Naive thymus-derived CD4-positive, alpha-beta T cell (primary cell): ENCODE measurements at places on chromosomes 6 and 20.

DNA sequence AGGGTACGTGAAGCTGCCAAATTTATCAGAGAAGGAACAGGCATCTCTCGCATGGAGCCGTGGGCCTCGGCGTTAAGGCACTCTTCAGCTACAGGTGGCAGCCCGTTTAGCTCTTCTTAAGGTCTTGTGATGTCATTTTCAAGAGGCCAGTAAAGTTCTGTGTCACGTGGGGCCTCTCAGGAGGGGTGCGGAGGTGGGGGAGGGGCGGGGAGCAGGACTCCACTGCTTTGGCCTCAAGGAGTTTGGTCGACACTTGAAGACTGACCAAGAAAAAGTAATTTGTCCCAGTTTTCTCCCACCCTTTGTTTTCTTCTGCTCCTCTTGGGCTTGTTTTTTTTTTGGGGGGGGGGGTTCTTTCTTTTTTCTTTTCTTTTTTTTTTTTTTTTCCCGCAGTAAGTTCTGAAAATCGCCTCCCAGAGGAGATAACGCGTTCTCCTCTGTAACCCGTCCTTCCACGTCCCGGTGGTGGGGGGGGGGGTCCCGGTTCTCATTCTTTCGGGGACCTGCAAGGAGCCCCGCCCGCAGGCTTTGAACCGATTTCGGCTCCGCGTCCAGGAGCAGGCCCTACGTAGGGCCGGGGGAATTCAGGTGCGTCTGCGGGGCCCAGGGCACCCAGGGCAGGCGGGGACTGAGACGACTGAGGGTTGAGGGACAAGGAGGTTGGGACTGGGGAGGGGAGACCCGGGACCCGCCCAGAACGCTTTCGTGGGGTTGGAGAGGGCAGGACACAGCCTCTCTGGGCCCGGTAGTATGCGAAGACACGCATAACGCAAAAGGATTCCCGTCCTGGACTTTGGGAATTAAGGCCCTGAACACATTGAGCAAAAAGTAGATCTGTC, 26.0 kb downstream of the GPX6 start:
- DNase-seq: peak; percentile 37

GRCh38 chr6:119076576-119077390, 1.7 kb downstream of the FAM184A start:
- no peak for DNase-seq

GRCh38 chr6:33314943-33315792, 1.3 kb upstream of the TAPBP start:
- no peak for DNase-seq

DNA sequence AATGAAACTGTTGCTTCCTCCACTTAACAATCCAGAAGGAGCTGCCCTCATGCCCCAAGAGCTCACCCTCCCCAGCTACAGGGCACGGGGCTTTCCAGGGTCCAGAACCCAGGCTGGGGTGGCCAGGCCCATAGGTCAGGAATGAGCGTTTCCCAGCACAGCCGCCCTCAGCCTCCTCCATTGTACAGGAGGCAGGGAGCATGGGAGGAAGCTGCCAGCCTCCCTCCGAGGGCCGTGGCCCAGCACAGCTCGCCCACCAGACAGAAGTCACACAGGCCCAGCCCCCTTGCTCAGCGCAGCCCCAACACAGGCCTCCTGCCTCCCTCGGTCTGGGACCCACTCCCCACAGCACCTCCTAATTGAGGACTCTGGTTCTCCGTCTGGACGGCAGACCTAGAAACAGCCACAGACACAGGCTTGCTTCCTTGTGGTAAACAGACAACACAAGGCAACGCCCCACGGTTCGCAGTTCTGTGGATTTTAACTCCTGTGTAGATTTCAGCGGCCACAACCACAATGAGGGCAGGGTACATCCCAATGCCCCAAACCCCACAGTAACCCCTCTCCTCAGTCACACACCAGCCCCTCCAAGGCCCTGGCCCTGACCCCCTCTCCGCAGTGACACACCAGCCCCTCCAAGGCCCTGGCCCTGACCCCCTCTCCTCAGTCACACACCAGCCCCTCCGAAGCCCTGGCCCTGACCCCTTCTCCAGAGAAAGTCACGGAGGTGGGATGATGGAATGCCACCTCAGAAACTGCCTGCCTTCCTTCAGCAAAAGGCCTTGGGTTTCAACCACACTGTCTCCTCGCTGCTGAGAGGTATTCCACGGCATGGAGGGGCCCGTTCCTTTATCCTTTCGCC, 173.5 kb downstream of the DLL1 start:
- no peak for DNase-seq

GRCh38 chr6:17945575-17945974, 41.9 kb downstream of the KIF13A start:
- DNase-seq: no peak

- no peak for DNase-seq
Observed at GRCh38 chr6:170456886-170457698, 96.0 kb downstream of the PSMB1 start.

- DNase-seq: no peak
Observed at GRCh38 chr20:25309395-25310267, 61.7 kb downstream of the PYGB start.

GRCh38 chr20:2692036-2692885, at the start of gene EBF4:
Gene EBF4, plus strand, starts transcription at chr20:2692780. Its CDS starts 866 bp downstream, at chr20:2693646.
- no peak for DNase-seq

DNA sequence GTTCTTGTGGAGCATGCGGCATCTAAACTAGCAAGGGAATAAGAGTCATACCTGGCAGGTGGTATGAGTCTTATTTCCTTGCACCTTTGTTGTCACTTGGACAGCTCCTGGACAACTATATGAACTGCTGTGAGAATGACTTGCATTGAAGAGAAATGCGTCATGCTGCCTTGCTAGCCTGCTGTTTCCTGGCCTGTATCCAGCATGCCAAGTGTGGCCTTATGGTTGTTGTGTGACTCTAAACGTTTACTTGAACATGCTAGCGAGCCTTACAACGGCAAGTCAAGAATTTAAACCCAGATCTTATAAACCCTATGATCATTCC, 90.4 kb downstream of the CEP162 start:
- no peak for DNase-seq

- peak; percentile 73 for DNase-seq
Observed at GRCh38 chr20:63973636-63974401, 4.1 kb upstream of the ZNF512B start.

DNA sequence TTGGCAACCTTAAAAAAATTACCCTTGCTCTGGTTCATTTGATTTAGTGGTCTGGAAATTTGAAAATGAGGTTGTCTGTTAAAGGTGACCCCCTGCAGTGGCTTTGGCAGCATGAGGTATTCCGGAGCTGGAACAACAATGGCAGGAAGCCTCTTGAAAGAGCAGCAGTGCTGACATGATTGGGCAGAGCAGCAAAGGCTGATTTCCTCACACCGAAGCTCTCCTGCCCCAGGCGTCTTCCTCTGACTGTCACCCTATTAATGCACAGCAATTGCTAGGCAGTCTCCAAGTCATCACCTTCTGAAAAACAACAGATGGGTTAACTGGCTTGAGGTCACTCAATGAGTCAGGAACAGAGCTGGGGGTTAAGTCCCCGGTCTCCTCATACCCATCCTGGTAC, 241.8 kb upstream of the MMS22L start:
- DNase-seq: no peak

DNA sequence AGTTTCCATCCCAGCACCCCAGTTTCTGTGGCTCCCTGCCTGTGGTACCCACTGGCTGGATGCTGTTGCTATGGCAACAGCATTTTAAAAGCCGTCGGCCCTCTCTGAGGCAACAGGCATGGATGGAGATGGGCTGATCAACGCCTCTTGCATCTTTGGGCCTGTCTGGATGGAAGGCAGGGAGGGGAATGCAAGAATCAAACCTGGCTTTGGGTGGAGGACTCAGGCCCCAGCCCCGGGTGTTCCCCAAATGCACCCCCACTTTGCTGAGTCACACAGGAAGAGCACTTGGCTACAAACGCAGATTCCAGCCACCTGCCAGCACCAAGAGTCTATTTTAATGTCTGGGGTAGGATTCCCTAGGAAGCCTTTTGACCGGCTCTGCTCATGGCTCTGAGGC, 45.7 kb upstream of the TGM2 start:
- no peak for DNase-seq

- DNase-seq: peak; percentile 9
Observed at GRCh38 chr6:14316651-14317386, 199.2 kb downstream of the CD83 start.

DNA sequence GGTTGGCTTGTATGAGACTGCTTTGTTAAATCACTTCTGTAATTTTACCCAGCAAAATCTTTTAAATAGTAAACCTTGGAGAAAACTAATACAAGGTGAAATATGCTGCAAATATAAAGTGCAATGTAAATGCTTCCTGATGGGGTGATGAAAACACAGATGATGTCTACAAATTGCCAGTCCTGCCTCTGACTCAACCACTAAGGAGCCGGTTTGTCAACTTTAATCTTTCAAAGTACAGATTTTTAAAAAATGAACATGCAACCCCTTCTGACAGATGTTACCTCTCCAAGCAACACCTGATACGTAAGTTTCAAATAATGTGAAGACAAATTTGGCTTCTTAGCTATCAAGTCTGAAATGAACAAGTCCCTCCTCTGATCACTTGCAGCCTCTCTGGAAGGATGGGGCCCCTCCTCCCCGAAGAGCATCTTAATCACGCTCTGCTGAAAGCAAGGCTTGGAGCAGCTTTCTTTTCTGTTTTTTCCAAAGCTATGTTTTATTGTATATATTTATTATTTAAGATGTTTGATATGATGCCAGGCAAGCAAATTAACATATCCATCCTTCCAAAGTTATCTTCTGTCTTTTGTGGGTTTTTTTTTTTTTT, 196.0 kb downstream of the MYLK4 start:
- DNase-seq: no peak

DNA sequence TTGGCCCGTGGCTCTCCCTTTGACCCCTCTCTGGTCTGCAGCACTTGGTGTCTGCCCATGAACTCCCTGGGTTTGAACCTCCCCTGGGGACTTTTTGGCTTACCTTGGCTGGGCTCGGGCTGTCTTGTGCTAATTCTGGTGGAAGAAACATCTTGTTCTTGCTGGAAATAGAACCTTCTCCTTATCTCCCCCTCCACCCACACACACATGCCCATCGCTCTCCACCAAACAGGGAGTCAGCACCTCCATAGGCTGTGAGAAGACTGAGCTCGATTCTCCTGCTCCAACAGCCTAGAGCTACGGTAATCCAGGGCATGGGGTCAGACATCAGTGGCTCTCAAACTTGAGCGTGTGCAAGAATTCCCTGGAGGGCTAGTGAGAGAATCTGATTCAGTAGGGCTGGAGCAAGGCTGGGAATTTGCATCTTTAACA, 114.4 kb upstream of the SLC22A23 start:
- DNase-seq: no peak

- DNase-seq: no peak
Observed at GRCh38 chr6:1747003-1747402, 137.3 kb downstream of the FOXC1 start.

DNA sequence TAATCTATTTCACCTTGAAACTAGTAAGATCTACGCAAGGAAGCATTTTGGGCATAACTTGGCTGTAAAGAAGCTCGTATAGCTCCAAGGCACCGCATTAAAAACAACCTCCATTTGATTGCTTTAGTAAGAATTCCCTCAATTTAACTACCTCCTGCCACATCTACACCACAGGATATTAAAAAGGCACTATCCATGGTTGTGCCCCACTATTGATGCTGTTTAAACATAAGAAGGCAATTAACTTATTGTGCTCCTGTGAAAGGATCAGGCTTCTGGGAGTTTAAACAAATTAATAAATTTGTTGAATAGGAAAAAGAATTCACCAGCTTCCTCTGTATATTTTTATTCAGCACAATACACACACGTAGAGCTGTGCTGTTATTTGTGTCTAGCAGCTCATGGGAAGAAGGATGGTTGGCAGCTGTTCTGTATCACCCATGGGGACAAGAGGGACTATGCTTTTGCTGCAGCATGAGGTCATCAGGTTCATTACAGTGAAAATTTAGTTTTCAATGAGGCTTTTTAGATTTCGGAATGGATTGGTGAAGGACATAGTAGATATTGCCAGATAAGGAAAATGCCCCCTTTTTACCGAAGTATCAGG, 513.3 kb downstream of the HAO1 start:
- DNase-seq: no peak

- peak; percentile 54 for DNase-seq
Observed at GRCh38 chr6:108114841-108115597, 40.5 kb upstream of the OSTM1 start.

GRCh38 chr20:56487216-56487615, 18.8 kb downstream of the RTF2 start:
- no peak for DNase-seq

GRCh38 chr6:152637296-152638047, at the start of gene SYNE1:
Gene SYNE1, minus strand, starts transcription at chr6:152637362. Its CDS starts 9,031 bp downstream, at chr6:152628331.
- DNase-seq: no peak

- DNase-seq: no peak
Observed at GRCh38 chr6:12882761-12883290, 166.3 kb downstream of the PHACTR1 start.

GRCh38 chr6:32854376-32855178, 585 bp downstream of the PSMB9 start:
- DNase-seq: peak; percentile 52

DNA sequence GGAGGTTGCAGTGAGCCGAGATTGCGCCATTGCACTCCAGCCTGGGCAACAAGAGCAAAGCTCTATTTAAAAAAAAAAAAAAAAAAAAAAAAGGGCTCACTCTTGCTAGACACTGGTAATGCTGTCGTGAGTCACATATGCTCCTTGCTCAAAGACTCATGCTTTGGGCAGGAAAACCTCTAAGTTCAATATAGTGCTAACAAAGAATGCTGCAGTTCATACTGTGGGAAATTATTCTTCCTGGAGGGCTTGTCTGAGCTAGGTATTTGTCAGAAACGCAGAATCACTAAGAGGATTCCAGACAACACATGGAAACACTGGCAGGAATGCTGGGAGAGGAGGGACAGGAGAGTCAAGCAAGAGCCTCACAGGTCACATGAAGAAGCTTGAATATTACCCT, 2.3 kb upstream of the LYRM2 start:
- DNase-seq: no peak

DNA sequence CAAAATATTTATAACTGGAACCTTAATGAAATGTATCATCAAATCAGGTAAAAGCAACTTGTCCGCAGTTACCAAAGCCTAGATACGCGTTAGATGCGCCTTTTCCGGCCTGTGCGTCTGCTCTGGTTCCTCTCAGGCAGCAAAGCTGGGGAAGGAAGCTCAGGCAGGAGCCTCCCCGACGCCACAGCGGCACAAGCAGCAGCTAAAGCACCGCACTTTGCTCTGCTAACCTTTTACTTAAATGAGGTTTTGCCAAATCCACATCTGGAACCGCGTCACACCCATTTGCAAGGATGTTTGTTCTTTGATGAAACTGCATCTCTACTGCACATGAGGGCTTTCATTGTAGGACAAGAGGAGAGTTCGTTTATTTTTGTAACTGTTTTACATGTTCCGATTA, 36.8 kb downstream of the THBS2 start:
- DNase-seq: no peak

DNA sequence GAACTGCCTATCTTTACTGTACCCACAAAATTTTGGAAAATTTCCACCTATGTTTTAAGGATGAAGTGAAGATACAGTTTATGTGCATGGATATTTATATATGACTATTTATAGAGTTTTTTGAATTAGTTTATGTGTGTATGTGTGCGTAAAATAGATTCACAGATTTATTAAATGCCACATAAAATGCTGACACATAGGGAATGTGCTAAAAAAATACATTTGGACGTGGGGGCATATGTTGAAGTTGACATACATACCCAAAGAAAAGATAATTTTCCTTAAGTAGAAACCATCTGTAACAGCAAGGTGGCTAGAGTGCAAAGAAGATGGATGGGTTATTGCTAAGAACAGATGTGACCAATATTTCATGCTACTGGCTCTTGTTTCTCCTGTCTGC, 302.1 kb upstream of the RNF217 start:
- no peak for DNase-seq
